ENCODE measurements at places on chromosomes 4 and X. TPM values are rescaled to one million over a fixed set of nuclear protein-coding genes. Genes with fewer than 3 reads are reported as not detected.

PRRG1 gene
- total RNA-seq = 9.3 TPM

CXCL10 gene
- 0.19 TPM for total RNA-seq

TFDP3 gene
- not detected for total RNA-seq

SMPX gene
- total RNA-seq = not detected

TMPRSS11B gene
- not detected for total RNA-seq

BTC gene
- 3.8 TPM for total RNA-seq

GCNA gene
- total RNA-seq = 1.8 TPM

GSX2 gene
- total RNA-seq = not detected

AADAT gene
- total RNA-seq = 4.4 TPM

TSPAN6 gene
- total RNA-seq = 7.8 TPM

RADX gene
- 0.37 TPM for total RNA-seq

FAM53A gene
- 1.5 TPM for total RNA-seq

IL15 gene
- 7.1 TPM for total RNA-seq

RPGR gene
- total RNA-seq = 24.0 TPM

AMOT gene
- 12.9 TPM for total RNA-seq

ZNF280C gene
- 4.4 TPM for total RNA-seq

KIT gene
- total RNA-seq = 9.5 TPM

NR0B1 gene
- total RNA-seq = not detected

NPY2R gene
- 0.09 TPM for total RNA-seq

TREX2 gene
- 0.48 TPM for total RNA-seq

NXF2B gene
- total RNA-seq = not detected

F9 gene
- total RNA-seq = not detected

MID2 gene
- total RNA-seq = 43.4 TPM

ANKRD50 gene
- 32.0 TPM for total RNA-seq

PNMA6A gene
- total RNA-seq = 1.5 TPM

PHEX gene
- total RNA-seq = 0.56 TPM

VBP1 gene
- 39.9 TPM for total RNA-seq

All from posterior vena cava (tissue), 2 donors.